ENCODE measurements at places on chromosomes 4 and X.

DNA sequence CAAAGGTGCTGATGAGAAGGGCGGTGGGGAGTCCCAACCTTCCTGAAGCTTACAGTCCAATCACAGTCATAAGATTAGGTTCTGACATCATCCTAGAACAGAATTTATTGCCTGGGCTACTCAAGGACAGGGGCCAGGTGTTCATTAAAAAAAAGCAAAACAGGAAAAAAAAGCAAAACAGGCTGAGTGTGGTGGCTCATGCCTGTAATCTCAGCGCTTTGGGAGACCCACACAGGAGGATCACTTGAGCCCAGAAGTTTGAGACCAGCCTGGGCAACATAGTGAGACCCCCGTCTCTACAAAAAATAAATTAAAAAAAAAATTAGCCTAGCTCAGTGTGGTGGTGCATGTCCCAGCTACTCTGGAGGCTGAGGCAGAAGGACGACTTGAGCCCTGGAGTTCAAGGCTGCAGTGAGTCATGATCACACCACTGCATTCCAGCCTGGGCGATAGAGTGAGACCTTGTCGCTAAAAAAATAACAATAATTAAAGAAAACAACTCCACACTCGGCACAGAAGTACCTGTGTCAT lies 3.0 kb downstream of the RAB9A start:
- DNase-seq, result no peak

GRCh38 chrX:112844250-112844649 lies 3.6 kb upstream of the AMOT start:
- no peak for DNase-seq

DNA sequence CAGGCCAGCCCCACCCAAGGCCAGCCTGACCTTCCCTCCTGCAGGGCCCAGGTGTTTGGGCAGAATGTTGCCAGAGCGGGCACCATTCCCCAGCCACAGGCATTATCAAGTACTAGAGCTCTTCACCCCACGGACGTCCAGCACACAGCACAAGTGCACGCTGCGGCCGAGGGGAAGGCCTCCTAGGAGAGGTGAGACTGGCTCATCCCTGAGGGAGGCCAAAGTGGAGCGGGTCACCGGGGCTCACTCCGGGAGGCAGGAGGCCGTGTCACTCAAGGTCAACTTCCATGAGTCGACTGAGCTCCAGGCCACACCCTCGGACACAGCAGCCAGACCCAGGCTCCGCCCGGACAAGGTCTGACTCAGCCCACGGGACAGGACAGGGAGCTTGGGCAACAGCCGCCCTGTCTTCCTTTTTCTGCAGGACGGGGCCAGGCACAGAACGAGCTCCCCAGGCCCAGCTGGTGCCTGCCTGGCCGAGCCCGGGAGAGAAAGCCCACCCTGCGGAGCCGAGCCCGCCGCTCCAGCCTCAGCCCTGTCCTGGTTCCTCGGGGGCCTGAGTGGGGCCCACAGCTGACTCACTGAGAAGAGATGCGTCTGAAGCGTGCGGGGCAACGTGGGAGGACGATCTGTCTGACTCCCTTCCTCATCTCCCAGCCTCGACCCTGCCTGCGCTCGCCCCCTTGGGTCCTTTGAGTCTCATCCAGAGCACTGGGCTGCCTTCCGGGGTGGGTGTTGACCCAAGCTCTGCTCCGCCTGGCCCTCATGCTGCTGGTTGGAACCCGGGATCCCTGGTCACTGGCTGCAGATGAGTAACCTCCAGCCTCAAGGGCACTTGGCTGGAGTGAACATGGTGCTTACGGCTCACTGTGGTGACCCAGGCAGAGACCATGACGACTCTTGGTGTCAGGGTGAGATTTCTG lies 1.6 kb downstream of the SLC49A3 start:
- DNase-seq, result no peak

DNA sequence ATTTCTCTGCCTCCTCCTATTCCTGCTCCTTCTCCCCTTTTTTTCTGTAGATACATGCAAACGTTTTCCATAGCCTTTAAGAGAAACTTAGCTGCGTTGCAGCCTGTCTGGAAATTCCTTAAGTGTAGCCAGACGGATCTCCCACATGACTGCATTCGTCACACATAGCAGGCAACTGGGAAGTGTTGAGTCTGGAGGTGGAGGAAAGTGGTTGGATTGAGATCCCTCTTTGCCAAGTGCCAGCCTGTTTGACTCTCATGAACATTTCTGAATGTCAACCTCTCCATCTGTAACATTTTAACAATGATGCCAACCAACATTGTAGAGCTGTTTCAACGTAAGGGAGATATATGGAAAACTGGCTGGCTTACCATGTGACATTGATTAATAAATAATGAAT lies 45.1 kb upstream of the FAM9A start:
- DNase-seq, result no peak

DNA sequence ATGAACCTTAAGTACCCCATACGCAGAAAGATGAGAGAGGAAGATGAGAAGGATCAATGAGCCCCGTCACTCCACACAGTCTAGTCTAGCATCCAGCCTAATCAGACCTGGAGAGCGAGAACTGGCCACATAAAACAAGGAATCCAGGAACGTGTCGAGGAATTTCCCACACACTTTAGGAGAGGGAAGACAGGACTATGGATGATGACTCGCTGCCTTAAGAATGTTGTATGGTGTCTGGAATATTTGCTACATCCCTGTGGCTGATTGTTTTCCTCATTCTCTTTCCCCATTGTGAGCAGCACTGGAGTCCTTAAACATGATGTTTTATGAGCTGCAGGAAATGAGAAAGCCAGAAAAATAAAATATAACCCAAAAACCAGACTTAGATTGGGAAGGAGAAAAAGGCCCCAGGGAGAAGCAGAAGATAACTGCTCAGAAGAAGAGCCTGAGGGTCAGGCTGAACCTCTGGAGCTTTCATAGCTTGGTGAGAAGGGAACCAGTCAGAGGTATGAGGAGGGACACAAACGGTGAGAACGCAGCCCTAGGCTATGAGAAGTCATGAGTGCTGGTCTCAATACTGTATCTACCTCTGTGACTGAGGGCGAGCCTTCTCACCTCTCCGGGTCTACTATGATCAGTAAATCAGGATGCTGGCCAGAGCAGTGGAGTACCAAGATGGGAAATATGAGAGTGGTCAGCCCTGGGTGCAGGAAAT lies 139.5 kb upstream of the NOCT start:
- no peak for DNase-seq

DNA sequence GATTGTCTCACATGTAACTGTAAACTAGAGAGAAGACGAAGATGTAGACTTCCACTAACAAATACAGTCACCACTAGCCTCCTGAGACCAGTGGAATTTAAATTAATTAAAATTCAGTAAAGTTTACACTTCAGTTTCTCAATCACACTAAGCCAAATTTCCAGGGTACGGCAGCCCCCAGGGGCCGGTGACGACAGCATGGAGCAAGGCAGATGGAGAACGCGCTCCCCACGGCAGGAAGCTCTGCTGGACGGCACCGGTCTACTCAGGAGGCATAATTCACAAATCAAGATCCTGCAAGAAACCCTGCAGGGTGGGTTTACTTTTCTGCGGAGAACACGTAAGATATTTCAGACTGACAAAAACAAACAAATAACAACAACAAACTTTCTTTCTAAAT lies 80.7 kb downstream of the FAT1 start:
- no peak for DNase-seq

DNA sequence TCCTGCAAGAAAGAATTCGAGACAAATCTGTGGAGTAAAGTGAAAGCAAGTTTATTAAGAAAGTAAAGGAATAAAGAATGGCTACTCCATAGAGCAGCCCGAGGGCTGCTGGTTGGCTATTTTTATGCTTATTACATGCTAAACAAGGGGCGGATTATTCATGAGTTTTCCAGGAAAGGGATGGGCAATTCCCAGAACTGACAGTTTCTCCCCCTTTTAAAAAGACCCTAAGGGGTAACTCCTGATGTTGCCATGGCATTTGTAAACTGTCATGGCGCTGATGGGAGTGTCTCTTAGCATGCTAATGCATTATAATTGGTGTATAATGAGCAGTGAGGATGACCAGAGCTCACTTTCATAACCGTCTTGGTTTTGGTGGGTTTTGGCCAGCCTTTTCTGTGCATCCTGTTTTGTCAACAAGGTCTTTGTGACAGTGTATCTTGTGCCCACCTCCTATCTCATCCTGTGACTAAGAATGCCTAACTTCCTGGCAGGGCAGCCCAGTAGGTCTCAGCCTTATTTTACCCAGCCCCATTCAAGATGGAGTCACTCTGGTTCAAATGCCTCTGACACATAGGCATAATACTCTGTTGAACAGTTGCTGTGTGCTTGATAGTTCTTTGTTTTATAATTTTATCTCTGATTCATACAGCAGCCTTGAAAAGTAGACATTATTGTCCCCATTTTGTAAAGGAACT lies 25.8 kb downstream of the GAB1 start:
- no peak for DNase-seq

DNA sequence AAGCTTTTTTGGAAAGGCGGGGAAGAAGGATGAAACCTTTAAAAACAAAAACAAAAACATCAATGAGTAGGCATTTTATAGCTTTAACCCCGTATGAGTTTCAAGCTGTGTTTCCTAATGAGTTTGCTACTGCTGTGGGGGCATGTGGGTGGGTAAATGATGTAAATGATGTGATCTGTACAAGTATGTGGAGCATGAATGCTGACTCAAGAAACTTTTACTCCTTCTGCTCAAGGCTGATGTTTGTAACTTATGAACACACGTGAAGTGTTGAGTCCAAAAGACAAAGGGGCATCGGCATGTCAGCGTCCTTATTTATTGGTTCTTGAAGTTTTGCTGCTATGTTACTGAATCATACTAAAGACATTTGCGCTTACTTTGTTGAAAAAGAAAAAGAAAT lies 76.9 kb downstream of the CLCN4 start:
- DNase-seq, result no peak

- DNase-seq, result no peak
Measured at GRCh38 chr4:77989968-77990367, 67.2 kb upstream of the FRAS1 start.

GRCh38 chrX:107773206-107773605 lies 2.4 kb downstream of the TSC22D3 start:
- no peak for DNase-seq

DNA sequence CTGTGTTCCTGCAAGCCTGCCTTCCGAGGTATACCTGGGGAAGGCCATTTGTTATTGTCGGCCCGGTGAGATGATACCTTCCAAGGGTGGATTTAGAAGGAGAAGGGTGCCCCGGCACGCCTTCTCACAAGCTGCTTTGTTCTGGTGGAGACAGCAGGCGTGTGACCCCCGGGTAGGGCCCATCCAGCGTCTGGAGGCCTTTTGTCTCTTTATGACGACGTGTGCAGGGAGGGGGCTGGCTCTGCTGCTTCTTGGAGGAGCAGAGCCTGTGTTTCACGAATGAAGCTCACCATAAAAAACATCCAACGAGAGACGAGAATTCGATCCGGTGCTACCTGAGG lies 45.3 kb downstream of the SHOX start:
- DNase-seq, result no peak

DNA sequence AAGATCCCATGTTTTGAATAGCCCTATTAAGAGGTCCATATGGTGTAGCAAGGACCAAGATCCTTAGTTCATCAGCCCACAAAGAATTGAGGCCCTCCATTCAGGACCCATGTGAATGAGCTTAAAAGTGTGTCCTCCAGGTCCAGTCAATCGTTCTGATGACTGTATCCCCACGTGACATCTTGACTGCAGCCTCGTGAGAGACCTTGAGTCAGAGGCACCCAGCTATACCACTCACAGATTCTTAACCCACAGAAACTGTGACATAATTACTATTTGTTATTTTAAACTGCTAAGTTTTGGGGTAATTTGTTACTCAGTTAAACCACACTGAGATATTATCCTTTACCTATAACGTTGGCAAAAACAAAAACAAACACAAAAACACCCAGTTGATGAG lies 62.4 kb downstream of the ZNF182 start:
- no peak for DNase-seq

DNA sequence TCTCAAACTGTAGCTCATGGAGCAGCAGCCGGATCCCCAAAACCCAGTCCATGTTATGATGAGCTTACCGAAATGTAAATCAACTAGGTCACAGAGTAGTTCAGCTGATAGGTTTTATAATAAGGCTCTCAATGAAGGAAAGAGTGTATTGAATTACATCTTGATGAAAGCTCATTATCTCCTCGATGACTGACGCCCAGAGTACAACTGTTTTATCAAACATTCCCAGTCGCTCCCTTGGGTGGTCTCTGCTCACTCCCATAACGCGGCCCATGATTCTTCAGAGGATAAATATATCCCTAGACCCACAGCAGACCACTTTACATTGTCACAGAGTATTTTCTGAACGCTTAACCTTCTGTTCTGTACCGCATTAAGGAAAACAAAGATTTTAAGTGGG lies 452.3 kb upstream of the GALNT7 start:
- DNase-seq, result no peak

- DNase-seq, result no peak
Measured at GRCh38 chr4:80173841-80174240, 23.5 kb upstream of the PRDM8 start.

- DNase-seq, result no peak
Measured at GRCh38 chr4:109385260-109385659, 48.4 kb upstream of the SEC24B start.

DNA sequence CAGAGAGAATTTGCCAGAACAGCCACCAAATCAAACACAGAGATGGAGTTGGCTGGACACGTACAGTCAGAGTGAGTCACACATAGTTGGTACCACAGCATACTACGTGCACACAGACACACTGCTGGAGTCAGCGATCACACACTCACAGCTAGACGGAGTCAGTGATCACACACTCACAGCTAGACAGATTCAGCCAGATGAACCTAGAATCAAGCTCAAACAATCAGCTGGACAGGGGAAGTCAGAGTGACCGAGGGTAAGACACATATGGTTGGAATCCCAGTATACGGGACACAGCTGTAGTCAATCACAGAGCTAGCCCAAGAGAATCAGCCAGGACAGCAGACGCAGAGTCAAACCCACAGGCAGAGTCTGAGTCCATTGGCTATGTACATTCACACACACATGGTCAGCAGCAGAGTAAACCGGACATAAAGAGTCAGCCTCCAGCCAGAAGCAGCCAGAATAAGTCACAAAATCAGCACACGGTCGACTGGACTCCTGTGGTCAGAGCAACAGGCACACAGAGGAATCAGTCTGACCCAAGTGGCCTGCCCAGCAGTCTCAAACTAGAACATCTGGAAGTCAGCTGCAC lies 4.6 kb downstream of the SLC38A5 start:
- DNase-seq, result no peak

DNA sequence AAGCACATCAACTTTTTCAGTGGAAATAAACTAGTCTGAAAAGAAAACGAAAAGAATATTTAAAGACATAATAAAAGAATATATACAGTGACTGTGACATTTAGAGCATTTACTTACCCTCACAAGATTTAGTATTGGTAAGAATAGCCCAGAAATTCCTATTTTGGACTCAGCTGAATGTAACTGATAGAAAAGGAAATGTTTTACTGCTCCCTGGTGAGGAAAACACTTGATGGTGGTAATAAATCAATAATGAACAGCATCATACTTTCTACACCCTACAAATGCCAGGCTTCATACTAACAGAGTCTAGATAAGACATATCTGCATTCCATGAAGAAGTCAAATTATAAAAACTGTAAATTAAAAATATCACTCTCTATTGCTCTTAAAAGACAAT lies 753.5 kb upstream of the PCDH10 start:
- no peak for DNase-seq
